Activated CD4-positive, CD25-positive, alpha-beta regulatory T cell treated with anti-CD3 and anti-CD28 coated beads, Interleukin-2, amount 50 U/mL, for 24 hours (primary cell): ENCODE measurements at places on chromosomes 1 and 21.

GRCh38 chr1:160070243-160071163, 543 bp upstream of the KCNJ10 start:
- ATAC-seq: peak; percentile 82

DNA sequence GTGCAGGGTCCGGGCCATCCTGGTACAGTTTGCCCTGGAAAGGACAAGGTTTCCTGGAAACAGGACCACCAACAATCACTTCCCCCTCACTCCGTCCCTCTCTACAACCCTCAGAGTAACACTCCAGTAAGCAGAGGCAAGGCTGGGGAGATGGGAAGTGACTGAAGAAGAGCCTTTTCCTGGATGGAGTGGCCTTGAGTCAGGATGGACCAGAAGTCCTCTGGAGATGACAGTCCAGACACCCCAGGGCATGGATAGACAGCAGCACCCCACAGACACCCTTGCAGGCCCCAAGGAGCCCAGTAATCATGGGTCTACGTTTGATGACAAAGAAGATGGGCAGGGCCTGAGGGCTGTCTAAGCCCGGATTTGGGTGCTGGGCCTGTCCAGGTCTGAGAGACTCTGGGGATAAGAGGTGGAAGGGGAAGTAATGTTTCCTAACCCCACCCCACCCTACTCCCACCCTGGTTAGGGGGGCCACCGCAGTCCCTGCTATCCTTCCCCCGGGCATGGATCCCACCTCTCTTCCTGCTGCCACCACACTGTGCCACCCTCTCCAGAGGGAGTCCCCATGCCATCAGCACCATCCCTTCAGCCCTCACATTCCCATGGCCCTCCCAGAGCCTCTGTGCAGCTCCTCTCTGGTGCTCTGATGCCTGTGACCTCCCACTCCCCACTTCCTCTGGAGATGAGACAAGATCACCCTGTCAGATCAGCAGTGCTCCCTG, 7.2 kb upstream of the S100A8 start:
- ATAC-seq: no peak

DNA sequence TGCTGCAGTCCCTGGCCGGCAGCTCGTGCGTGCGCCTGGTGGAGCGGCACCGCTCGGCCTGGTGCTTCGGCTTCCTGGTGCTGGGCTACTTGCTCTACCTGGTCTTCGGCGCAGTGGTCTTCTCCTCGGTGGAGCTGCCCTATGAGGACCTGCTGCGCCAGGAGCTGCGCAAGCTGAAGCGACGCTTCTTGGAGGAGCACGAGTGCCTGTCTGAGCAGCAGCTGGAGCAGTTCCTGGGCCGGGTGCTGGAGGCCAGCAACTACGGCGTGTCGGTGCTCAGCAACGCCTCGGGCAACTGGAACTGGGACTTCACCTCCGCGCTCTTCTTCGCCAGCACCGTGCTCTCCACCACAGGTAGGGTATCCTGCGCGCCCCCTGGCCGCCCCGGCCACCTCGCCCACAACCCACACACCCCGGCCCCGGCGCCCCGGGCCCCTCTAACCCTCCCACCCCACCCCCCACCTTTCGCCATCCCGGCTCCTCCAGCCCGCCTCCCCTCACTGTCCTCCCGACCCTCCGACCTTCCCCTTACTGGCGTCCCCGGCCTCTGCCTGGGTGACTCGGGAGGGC, 352 bp downstream of the KCNK1 start:
- peak; percentile 22 for ATAC-seq

DNA sequence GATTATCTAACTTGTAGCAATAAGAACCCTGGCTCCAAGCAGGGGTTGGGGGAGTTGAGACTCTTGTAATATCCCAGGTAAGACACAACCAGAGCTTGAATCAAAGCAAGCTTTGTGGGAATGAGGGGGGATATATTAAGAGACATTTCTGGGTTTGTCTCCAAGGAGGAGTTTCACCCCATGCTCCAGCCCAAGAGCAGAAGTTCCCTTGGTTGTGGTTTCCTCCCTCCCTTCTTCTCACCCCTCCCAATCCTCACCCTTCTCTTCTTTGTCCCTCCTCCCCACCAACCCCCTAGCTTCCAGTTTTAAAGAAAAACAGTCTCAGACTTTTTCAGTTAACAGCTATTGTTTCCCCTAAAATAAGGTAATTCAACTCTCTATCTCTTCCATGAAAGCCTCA, 11.9 kb downstream of the TRAF3IP3 start:
- no peak for ATAC-seq

DNA sequence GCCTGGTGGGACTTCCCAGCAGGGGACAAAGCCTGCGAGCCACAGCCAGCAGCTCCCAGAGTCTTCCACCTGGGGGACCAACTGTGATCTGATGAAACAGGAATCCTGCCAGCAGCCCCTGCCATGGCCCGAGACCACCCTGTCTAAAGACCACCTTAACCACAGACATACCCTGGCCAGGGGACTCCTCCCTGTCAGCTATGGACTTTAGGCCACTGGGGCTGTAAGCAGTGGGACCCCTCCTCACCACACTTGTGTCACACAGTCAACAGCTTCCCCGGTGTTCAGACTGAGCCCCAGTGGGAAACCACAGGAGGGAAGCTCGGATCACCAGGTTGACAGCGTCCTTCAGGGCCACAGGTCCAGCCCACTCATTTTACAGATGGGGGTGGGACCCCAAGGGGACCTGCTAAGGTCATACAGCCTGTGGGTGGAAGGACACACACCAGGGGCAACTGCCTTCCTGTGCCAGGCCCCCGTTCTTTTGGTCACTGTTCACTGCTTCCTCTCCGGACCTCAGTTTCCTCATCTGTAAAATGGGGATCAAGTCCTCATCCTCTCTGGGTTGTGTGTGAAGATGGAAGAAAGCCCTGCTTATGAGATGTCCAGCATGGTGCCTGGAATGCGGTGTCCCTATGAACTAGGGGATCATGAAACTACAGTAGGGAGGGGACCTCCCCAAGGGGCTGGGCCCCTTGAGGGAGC, 11.4 kb downstream of the EPHA2 start:
- ATAC-seq: no peak

- no peak for ATAC-seq
These were observed 84.5 kb upstream of the BCL10 start for GRCh38 chr1:85360730-85361493.

DNA sequence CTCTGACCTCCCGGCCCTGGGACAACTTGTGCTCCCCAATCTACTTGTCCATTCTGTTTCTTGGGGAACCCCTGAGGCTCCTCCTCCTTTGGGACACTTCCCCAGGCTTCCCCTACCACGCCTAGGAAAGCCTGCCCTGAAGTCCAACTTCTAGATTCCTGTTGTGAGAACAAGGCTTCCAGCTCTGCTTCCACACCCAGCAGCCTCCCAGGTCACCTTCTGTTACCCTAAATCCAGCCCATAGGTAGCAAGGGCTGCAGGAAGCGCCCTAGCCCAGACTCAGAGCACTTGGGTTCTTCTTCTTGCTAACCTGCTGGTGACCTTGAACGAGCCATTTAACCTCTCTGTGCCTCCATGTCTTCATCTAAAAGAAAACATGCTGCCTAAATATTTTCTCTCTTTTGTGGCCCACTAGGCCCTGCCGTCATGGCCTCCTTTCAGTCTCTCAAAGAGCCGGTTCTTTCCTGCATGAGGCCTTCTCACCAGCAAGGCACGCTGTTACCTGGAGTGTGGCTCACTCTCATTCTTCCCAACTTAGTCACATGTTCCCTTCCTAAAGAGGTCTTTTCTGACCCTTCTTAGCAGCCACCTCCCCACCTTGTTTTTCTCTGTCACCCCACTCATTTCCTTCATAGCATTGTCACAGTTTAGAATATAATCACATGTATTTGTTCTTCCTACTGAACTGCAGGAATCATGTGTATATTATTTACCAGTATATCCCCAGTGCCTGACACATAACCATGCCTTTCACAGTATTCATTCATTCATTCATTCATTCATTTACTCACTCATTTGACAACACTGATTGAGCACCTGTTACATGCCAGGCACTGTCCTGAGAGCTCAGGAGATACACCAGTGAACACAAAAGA, 1.4 kb downstream of the CAPN2 start:
- ATAC-seq: no peak

DNA sequence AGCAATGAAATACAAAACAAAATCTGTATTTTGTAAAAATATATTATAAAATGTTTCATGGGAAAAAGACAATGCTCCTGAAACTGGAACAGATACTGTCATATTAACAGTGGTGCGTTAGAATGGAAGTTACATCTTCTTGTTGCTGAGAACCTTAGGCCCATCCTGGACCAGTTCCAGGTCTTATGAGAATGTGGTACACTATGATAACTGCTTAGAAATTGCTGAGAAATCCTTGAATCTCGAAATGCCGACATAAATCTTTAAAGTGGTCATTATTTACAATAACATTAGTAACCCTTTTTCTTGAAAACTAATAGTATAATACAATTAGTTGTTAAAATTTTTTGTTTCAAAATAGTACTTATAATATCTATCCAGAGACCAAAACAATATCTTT, 747.9 kb upstream of the NCAM2 start:
- ATAC-seq: no peak

GRCh38 chr1:203252678-203253077, 23.2 kb upstream of the CHIT1 start:
- no peak for ATAC-seq

DNA sequence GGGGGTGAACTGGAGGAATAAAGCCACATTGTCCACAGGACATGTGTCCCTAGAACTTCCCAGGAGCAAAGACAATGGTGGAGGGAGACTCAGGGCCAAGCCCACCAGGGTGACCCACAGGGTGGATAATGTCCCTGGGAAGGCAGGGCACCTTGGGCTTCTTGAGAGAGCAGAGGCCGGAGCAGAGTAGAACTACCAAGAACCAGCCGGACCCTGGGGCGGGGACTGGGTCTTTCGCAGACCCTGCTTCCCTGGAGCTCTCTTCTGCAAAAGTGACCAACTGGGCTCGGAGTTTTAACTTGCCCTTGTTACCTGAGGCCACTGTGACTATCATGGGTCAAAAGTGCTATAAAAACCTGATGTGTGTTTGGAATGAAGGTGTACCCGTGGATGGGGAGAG, 875 bp upstream of the FAM3B start:
- no peak for ATAC-seq

GRCh38 chr1:5575396-5575940, 416.8 kb downstream of the NPHP4 start:
- ATAC-seq: no peak

DNA sequence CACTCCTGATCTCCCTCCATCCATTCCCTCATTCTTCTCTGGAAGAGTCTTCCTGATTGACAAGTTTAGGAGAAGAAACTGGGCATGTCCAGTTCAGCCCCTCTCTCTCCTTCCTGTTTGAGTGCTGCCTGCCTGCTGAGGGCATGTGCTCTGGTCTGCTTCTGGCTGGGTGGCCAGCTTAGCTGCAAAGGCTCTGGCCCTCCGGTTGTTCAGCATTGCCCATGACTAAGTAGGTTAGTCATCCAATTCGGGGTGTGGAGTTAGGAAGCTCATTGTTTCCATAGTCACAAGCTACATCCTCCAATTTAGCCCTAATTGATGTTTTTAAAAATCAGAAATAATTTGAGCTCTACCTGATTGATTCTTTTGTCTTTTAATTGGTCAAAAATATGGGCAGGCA, 25.6 kb upstream of the PLA2G2E start:
- no peak for ATAC-seq

DNA sequence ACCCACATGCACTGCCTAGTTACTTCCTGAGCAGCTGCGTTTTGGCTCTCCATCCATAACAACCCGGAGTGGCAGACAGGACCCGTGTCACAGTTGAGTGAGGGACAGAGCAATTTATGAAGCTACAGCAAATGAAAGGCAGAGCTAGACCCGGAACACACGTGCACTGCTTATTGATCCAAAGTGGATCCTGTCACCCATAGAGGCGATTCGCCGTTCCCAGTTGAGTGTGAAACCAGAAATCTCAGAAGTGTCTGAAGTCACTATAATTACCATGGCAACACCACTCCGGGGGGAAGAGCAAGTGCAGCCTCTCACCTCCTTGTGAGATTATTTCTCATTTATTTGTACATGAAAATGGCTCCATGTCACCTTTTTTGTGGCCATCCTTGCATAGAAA, 365.2 kb downstream of the DSCAM start:
- ATAC-seq: no peak

GRCh38 chr1:38686167-38686926, 173.2 kb downstream of the RRAGC start:
- ATAC-seq: no peak

DNA sequence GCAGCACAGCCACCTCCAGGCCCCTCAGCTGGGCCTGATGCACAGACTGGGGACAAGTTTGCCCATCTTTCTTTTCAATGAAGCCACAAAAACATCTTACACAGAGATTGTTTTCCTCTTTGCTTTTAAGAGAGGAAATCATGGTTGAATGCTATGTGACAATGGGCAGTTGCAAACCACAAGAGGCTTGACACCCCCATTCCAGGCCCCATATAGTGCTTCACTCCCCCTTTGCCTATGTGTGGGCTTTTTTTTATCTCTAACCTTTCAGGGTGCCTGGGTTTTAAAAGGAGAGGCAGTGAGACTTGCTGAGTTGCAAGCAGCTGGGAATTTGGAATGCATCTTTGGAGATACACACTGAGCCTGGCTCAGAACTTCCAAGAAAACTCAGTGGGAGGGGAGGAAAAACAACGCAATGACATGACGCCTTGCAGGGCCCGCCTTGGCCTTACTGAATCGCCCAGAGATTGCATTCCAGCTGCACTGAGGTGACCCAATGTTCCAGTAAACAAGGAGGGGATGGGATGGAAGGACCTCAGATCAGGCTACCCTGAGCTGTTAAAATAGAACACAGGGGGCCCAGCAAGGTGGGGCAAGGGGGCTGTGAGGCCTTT, 145.2 kb upstream of the ZNF648 start:
- ATAC-seq: no peak

- ATAC-seq: no peak
These were observed 12.4 kb downstream of the LAMC2 start for GRCh38 chr1:183198463-183198862.

- ATAC-seq: no peak
These were observed 48.8 kb downstream of the CACNA1E start for GRCh38 chr1:181531951-181532600.

GRCh38 chr1:107004421-107004820, 52.1 kb upstream of the PRMT6 start:
- ATAC-seq: no peak

GRCh38 chr1:178933709-178934490, 63.0 kb upstream of the ANGPTL1 start:
- no peak for ATAC-seq

DNA sequence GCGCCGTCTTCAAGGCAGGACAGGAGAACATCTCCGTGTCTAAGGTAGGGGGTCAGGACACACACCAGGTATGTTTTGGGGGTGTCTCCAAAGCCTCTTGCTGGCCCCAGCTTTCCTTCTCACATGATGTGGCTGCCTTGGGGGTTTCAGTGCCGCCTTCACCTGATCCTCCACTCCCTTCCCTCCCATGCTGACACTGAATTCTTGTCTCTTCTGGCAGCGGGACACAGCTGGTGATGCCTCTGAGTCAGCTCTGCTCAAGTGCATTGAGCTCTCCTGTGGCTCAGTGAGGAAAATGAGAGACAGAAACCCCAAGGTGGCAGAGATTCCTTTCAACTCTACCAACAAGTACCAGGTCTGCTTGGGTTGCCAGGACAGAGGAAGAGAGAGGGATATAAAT, 13.5 kb downstream of the ATP1A2 start:
- no peak for ATAC-seq

GRCh38 chr1:245406426-245406825, 251.6 kb downstream of the KIF26B start:
- no peak for ATAC-seq

- no peak for ATAC-seq
These were observed 39.3 kb downstream of the TCP10L start for GRCh38 chr21:32545948-32546441.
